Endothelial cell (in vitro differentiated cells): ENCODE measurements at places on chromosomes 7 and 10. TPM values are rescaled to one million over a fixed set of nuclear protein-coding genes. Genes with fewer than 3 reads are reported as not detected.

DNA sequence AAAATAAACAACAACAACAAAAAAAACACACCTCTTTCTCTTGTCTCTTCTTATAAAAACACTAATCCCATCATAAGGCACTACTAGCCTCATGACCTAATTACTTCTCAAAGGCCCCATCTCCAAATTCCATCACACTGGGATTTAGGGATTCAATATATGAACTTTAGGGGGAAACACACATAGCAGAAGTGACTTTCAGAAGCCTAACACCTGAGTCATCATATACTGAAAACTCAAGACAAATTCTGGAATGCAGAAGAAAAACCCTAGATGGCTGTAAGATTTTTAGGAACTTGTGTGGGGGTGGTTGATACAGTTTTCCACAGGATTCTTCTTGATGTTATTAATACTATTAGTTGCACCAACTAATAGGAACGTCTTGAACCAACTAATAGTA, 33.7 kb upstream of the CSTF2T start:
- no peak for DNase-seq
- H3K4me3 ChIP-seq: no peak overlapping the region
- no peak overlapping the region for H3K27ac ChIP-seq
- no peaks in the 10 kb centered on the region for H3K36me3 ChIP-seq

GRCh38 chr10:43024942-43025700, 51.7 kb upstream of the RET start:
- H3K27ac ChIP-seq: no peak overlapping the region
- peaks cover 4% of the 10 kb centered on the region for H3K36me3 ChIP-seq
- H3K4me3 ChIP-seq: no peak overlapping the region

DNA sequence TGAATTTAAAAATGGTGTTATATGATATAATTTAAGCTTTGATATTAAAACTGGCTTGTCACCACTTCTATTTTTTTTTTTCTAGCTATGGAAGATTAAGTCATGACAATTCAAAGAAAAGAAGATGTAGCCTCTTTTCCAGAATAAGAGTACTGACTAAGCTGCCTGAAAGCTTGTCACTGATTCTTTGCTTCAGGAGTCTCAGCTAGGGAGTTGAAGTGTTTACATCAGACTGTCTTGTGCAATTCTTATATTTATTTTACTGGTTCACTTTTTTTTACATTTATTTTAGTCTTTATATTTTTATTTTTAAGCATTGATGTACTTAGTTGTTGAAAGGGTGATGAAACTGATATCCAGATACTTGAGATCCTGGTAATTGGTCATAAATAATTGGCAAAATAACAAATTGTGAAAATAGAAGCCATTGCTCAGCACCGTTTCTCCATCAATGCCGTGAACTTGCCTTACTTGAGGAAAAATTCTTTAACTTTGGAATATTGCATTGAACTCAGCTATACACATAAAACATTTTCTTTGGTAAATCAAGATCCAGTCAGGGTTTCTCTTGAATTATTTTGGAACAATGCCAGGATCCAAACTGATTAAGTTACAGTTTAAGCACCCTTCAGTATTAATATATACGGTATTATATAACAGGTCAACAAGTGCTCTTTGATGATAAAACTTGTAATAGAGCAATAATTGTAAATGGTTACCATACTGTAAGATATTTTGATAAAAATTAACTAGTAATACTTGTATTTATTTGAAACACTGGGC, 156.4 kb downstream of the PHTF2 start:
- no peaks in the 10 kb centered on the region for H3K27me3 ChIP-seq
- no peaks in the 10 kb centered on the region for H3K36me3 ChIP-seq
- H3K4me3 ChIP-seq: no peak overlapping the region
- DNase-seq: no peak
- no peak overlapping the region for H3K27ac ChIP-seq

DNA sequence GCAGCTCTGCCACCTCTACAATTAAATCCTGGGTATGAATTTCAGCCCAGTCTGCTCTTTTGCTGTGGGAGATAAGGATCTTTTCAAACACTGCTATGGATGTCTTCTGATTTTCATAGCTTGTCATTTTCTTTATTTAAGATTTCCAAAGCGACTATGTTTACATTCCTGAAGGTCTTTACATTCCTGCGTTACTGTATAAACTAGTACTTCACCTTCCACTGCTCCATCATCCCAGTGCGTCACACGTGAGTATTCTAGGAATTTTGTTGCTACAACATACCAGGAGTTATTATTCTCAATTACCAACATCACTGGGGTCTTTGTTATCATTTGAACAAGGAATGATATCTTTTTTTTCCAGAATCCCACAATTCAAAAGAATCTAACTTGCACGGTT, 944.7 kb downstream of the SORCS3 start:
- no peaks in the 10 kb centered on the region for H3K27me3 ChIP-seq
- H3K27ac ChIP-seq: no peak overlapping the region
- no peaks in the 10 kb centered on the region for H3K36me3 ChIP-seq
- no peak overlapping the region for H3K4me3 ChIP-seq
- H3K4me1 ChIP-seq: no peaks in the 10 kb centered on the region
- DNase-seq: no peak

- no peak overlapping the region for H3K27ac ChIP-seq
- H3K36me3 ChIP-seq: peaks cover 5% of the 10 kb centered on the region
- DNase-seq: no peak
- H3K4me3 ChIP-seq: no peak overlapping the region
- no peaks in the 10 kb centered on the region for H3K4me1 ChIP-seq
Measured at GRCh38 chr7:85176197-85176596, 10.7 kb downstream of the SEMA3D start.

- H3K4me1 ChIP-seq: no peaks in the 10 kb centered on the region
- peaks cover 1% of the 10 kb centered on the region for H3K27me3 ChIP-seq
- no peaks in the 10 kb centered on the region for H3K36me3 ChIP-seq
- DNase-seq: no peak
Measured at GRCh38 chr7:50141854-50142253, 48.8 kb upstream of the ZPBP start.

CYP3A5 gene
- 0.69 TPM for total RNA-seq
